Aorta (tissue), 5 donors: ENCODE measurements at places on chromosomes 2 and 18. TPM values are rescaled to one million over a fixed set of nuclear protein-coding genes. Genes with fewer than 3 reads are reported as not detected.

DPYSL5 gene
- not detected for total RNA-seq

GALR1 gene
- total RNA-seq, result 0.24 TPM

DNA sequence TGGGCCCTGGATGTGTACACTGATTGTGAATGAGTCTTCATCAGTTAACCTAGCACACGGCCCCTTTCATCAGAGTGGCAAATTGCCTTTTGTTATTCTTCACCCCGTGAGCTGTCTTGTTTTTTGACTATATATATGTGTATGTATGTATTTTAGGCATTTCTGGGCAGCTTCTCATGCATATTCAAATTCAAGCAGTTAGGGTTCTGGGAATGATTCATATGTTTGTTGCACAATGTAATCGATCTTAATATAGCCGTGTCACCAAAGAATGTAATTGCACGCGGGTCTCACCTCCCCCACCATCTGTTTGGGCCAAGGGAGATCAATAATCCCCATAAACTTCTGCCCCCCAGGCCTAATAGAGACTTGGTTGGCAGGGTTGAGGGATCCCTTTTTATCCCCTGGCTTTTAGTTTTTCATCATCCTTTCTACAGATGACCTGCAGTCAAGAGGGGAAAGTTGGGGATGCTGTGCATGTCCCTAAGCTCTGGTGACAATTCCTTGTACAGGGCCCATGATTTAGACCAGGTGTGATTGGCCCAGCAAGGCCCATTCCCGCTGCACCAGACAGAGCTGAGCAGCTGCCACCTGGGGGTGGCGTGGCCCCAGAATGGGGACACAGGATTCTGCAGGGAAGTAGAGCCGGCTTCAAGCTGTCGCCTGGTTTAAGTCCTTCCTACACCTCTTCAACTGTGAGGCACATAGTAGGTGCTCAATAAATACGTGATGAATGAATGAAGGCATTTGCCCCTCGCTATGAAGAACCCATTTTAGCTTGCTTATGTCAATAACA lies 19.2 kb downstream of the KCNF1 start:
- DNase-seq, result no peak

GRCh38 chr2:183592271-183592670 lies 468.0 kb downstream of the NUP35 start:
- DNase-seq, result no peak

- DNase-seq, result no peak
Observed at GRCh38 chr2:143355870-143356269, 226.7 kb downstream of the ARHGAP15 start.
